ENCODE measurements at places on chromosomes 13 and 19.

GRCh38 chr13:95677564-95678266 lies 776 bp downstream of the DNAJC3 start:
- peak; percentile 46 for DNase-seq

DNA sequence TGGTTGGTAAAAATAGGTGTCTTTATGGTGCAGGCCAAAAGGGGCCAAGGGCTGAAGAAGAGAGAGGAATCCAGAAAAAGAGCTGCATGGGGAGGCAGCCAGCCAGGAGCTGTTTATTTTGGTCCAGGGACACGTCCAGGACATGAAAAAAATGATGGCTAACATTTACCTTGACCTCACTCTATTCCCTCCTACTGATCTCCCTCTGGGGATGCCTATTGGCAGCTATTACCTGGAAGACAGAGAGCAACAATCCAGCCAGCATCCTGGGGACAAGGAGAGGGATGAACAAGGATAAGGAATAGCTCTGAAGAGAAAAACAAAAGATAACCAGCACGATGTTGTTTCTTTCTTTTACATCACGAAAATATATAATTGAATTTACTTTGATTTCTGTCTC lies 1599.6 kb downstream of the SLITRK5 start:
- DNase-seq: no peak

DNA sequence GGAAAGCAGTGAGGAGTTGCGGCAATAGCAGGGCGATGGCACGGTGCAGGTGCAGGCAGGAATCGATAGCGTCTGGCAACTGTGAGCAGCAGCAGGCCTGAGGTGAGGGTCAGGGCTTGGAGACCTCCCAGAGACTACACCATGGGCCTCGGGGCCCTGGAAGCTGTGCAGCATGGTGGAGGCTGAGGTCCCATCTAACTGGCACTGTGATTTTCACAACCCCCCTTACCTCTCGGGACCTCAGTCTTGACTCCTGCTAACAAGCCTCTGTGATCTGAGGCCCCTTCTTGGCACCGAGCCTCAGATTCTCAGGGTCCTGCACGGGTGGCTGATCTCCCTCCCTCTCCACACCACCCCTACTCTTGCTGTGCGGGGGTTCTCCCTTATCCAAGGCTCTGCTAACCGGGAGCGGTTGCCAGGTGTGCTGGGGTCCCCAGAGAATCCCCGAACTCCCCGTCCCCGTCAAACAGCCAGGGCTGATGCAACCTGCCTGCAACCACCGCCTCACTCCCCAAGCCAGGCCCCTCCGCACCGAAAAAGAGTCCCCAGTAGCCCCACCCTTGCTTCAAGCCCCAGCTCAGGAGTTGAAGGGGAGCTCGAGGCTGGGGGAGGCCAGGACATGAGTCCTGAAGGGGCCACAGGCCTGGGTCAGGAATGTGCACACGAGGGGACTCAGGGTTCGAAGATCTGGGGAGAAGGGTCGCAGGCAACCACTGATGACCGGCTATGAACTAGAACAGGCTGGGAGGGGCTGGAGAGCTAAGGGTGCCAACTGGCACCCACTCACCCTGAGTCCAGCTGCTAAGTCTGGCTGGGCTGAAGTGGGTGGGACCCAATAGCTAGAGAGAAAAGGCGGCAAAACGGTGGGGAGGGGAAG lies 4.8 kb upstream of the ATF5 start:
- peak; percentile 62 for DNase-seq

- DNase-seq: no peak
These were observed 83.7 kb downstream of the NUFIP1 start for GRCh38 chr13:44905556-44905955.

Measured in fibroblast of skin of right biceps (primary cell).